ENCODE measurements at places on chromosomes 7 and 10. TPM values are rescaled to one million over a fixed set of nuclear protein-coding genes. Genes with fewer than 3 reads are reported as not detected.

DNA sequence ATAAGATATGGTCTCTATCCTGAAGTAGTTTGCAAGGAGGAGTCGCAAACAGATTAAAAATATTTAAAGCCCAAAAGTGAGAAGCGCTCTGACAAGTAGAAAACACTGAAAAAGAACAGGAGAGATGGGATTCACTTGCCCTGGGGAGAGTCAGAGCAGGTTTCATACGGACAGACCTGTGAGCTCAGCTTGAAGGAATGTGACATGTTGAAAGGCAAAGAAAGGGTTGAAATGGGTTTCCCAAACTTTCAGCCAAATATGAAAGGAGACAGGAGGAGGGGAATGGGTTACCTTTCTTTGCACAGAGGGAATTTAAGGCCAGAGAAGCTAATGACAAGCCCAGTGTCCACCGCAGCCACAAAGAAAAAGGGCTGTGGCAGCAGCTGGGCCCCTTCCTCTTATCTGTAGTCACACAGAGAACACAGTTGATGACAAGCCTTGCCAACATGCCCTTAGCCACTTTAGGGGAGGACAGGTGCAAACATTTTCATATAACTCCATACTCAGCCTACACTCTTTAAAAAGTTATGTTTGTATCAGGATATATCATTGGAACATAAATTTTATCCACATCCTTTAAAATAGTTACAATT, 14.9 kb downstream of the HOXA1 start:
- no peak overlapping the region for H3K27ac ChIP-seq
- H3K36me3 ChIP-seq: no peaks in the 10 kb centered on the region
- peaks cover 7% of the 10 kb centered on the region for H3K4me1 ChIP-seq
- DNase-seq: no peak

DPP6 gene
- 0.21 TPM for total RNA-seq

AKR1B15 gene
- total RNA-seq: 0.21 TPM

EIF5AL1 gene
- 0.27 TPM for total RNA-seq

DNA sequence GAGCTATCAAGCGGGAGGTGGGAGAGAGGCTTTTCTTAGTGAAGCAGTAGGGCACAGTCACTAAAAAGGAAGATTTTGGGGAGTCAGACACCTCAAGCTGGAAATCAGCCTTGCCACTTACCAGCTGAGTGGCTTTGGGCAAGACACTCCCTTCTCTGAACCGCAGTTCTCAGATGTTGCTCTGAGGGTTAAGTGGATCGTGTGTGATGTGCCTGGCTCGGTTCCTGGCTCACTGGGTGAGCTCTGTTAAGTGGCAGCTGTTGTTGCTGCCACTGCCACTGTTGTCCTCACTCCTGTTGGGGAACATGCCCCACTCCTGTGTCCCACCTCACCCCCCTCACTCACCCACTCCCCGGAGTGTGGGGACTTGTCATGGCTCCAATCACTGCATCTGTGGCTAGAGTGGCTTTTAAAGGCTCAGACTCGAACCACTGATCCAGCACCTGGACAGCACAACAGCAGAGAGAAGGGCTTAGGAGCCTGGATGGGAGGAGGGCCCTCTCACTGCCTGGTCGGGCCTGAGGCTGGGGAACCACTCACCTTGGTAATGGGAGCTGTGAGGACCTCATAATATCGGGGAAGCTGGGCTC, 20.0 kb downstream of the PYROXD2 start:
- no peak for DNase-seq
- no peak overlapping the region for H3K4me3 ChIP-seq
- no peak overlapping the region for H3K27ac ChIP-seq
- H3K36me3 ChIP-seq: no peaks in the 10 kb centered on the region
- H3K27me3 ChIP-seq: no peaks in the 10 kb centered on the region
- no peaks in the 10 kb centered on the region for H3K4me1 ChIP-seq

- H3K36me3 ChIP-seq: no peaks in the 10 kb centered on the region
- H3K4me1 ChIP-seq: no peaks in the 10 kb centered on the region
- no peak overlapping the region for H3K4me3 ChIP-seq
- no peaks in the 10 kb centered on the region for H3K27me3 ChIP-seq
- DNase-seq: peak; percentile 43
Measured at GRCh38 chr10:9305018-9305655, 1250.6 kb downstream of the GATA3 start.

DNA sequence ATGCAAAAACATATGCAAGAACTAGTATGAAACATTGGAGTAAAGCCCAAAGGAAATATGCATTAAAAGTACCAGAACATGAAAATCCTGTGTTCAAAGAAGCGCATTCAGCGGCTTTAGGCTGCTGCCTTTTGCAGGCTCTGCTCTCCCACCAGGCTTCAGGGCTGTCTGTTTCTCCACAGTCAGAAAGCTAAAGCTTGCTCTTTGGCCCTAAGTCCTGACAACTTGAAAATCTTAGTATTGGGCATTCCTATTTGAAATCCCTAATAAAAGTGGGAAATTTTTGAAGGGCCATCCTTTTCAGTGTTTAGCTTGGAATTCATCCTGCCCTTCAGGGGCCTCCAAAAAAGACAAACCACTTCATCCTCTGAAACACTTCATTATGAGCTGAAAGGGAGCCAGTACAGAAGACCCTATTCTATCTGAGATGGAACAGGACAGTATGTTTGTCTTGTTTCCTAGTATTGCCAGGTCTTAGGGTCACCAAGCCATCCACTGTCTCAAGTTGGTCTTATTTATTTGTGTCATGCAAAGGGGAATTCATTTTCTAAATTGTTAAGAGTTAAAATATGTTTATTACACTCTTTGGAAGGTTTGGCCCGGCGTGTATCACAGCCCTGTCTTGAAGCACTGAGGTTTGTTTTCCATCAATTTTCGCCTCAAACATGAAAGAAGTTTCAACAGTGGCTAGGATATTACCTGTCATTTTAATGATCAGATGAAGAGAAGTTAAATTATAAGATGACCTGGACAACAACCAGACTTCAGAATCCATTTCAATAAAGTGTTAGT, 326.3 kb upstream of the BMPER start:
- H3K4me1 ChIP-seq: peaks cover 24% of the 10 kb centered on the region
- H3K36me3 ChIP-seq: no peaks in the 10 kb centered on the region
- H3K27me3 ChIP-seq: no peaks in the 10 kb centered on the region
- no peak for DNase-seq

DNA sequence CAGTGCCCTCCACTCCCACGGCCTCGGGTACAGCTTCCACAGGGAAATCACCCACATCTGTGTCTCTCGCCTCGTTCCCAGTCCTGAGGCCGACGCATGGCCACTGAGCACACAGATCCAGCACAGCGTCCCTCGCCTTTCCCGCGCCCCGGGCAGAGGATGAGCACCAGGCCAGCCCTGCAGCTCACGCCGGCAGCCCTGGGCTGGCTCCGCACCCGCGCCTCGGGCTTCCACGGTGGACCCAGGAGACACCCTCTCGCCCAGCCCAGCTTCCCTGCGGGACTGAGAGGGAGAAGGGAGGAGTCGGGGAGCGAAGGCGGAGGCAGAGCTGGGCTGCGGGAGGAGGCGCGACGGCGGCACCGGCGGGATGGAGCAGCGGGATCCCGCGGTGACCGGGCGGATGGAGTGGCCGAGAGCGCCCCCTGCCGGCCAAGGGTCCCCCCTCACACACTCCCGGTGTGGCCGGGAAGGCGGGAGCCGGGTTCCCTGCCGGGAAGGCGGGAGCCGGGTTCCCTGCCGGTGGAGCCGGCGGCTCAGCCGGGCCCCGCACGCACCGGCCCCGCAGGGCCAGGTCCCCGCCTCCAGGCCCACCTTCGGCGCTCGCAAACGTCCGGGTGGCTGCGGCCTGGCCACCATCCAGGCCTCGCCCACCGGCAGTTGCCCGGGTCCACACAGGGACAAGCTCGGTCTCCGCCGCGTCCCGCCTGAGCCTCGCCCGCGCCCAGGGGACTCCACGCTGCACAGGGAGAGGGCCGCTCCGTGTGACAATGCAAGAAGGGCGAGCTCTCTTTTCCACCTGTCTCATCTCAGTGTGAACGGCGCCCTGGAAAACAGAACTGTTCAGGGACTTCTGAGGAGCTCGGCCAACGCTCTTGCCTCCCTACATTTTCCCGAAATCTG, 110.3 kb upstream of the LANCL2 start:
- DNase-seq: peak; percentile 83
- no peaks in the 10 kb centered on the region for H3K36me3 ChIP-seq
- H3K27ac ChIP-seq: no peak overlapping the region
- H3K27me3 ChIP-seq: peaks cover 60% of the 10 kb centered on the region
- H3K4me1 ChIP-seq: no peaks in the 10 kb centered on the region
- peak overlapping the region; percentile 38 for H3K4me3 ChIP-seq
